ENCODE measurements at places on chromosomes 6 and 20. TPM values are rescaled to one million over a fixed set of nuclear protein-coding genes. Genes with fewer than 3 reads are reported as not detected.

PKIB gene
- 28.0 TPM for total RNA-seq

CTSZ gene
- total RNA-seq: 191 TPM

MEI4 gene
- not detected for total RNA-seq

MACROD2 gene
- 11.5 TPM for total RNA-seq

INSM1 gene
- total RNA-seq: 0.04 TPM

ARMC2 gene
- total RNA-seq: 0.29 TPM

RBPJL gene
- total RNA-seq: not detected

GJA10 gene
- total RNA-seq: not detected

TMEM217 gene
- total RNA-seq: 2.4 TPM

MOXD1 gene
- total RNA-seq: 5.0 TPM

KCNS1 gene
- not detected for total RNA-seq

TNFRSF6B gene
- 41.6 TPM for total RNA-seq

RAB23 gene
- total RNA-seq: 11.2 TPM

MAFB gene
- 0.04 TPM for total RNA-seq

ABHD16B gene
- not detected for total RNA-seq

HS3ST5 gene
- 0.86 TPM for total RNA-seq
